Right hindlimb (tissue), 1 donor: ENCODE measurements at places on chromosomes 3 and 15.

GRCh38 chr3:188421151-188421821 is 267.3 kb downstream of the LPP start:
- DNase-seq = no peak

DNA sequence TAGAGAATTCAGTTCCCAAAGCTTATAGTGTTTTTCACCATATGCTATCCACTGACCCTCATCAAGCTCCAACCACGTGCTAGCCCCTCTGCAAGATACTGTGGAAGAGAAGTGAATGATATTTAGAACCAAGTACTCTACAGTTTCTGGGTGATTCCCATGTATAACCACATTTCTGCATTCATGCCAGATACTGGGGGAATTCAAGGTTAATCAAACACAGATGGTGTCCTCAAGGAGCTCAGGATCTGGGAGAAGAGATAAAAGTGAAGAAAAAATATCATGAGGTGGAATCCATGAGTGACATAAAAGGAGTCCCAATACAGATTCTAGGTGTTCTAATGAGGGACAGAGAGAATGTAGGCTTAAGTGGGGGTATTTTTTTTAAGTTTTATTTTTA is 195.8 kb downstream of the FHIT start:
- DNase-seq = no peak

DNA sequence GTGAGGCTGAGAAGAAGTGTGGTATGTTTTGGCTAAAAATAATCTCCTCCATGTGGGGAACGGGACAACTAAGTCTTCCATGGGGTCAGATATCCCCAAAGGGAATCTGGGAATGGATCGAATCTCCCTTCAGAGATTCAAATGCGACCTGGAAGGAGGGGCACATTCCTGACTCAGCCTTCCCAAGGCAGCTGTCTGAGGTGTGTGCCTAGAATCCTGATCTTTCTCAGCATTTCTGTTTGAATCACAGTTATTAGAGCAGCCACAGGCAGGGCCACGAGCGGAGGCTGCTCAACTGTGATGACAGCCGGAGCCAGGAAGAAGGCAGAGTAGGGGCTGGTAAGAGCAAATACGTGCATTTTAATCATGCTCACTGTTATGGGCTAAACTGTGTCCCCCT is 135.1 kb downstream of the ADAMTS17 start:
- DNase-seq = no peak

DNA sequence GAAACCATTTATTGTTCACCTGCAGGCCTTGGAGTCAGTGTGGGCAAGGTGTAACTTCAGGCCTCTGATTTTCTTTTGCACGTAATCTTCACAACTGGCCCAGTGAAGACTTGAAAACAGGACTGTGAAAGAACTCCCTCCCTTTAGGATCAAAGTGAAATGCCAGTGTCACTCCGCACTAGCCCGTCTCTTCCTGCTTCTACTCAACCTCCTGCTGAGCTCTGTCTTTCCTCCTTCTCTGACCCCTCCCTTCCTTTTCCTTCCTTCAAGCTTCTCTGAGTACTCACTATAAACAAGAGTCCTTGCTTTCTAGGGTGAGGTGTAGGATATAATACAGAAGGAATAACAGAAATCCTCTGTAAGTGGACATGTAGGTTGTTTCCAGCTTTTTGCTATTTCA is 28.5 kb downstream of the TMEM41A start:
- no peak for DNase-seq
